ENCODE measurements at places on chromosomes 1 and 21.

DNA sequence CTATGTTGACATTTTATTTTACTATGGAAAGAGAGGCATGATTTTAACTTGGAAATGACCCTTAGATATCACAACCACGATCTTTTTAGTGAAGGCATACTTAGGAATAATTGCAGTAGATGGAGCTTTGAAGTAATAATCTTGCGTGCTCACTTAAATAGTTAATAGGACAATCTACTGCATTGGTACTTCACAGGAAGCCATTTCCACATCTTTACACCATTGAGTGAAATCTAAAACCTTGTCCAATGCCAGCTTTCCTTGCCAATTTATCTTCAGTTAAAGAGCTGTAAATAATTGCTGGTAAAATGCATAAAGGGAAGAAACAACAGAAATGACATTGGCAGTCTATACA is 586.3 kb downstream of the ADGRL2 start:
- DNase-seq: no peak

DNA sequence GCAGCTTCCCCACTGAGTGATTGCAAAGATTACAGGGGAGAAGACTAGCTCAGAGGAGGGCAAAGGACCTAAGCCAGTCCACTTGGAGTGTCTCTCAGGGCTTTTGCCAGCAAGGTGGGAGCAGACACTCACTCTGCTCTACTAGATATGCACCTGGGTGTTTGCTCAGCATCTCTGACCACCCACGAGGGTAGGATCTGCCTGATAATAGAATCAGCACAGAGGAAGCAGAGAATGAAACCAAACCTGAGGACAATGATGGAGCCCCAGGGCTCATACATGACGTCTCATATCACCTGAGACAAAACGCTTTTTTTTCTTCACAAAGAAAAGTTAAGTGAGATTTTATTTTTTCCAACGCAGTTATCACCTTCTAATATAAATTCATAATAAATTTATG is 79.4 kb downstream of the RRAGC start:
- no peak for DNase-seq

DNA sequence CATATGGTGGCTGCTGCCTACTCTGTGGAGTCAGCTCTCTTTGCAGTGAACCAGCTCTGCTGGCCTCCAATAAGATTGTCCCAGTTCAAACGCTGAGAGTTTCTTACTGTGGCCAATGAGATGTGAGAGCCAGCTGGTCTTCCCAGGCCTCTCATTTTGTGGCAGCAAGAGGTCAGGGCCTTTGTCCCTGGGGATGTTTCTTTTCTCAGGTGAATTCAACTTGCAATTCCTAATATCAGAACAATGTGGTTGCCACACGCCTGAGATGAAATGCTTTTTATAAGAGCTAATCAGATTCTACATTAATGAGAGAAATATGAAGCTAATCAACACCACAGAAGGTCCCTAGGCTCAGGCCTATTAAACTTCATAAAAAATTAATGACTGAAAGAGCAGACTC is 660.1 kb upstream of the CAMK1G start:
- DNase-seq: no peak

- no peak for DNase-seq
Measured at GRCh38 chr1:25089772-25090171, 142.5 kb downstream of the SYF2 start.

DNA sequence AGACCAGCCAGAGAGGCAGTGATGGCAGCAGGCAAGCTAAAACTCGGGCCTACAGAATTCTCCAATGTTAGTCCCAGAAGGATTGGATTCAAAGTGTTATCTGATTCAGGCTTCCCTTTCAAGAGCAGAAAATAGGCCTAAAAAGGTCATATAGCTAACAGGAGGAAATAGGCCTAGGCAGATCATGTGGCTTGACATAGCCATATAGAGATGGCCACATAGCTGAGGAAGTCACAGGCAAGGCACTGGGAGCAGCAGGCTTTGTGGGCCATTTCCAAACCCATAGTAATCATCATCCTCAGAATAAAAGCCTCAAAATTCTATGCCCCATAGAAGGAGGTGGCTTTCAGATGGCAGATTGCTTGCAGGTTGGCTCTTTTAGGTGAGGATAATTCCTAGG is 29.0 kb upstream of the LMO4 start:
- DNase-seq: no peak

- no peak for DNase-seq
Measured at GRCh38 chr1:41560496-41560895, 76.0 kb upstream of the EDN2 start.

- peak; percentile 34 for DNase-seq
Measured at GRCh38 chr1:11847667-11848372, at the start of gene NPPA. Gene NPPA, minus strand, starts transcription at chr1:11847783. Its CDS starts 99 bp downstream, at chr1:11847684.

All from Daoy (cell line).